ENCODE measurements at places on chromosomes 11 and 22. TPM values are rescaled to one million over a fixed set of nuclear protein-coding genes. Genes with fewer than 3 reads are reported as not detected.

GRCh38 chr22:28951530-28951929 lies 68.2 kb downstream of the ZNRF3 start:
- no peak for DNase-seq

- peak; percentile 57 for DNase-seq
These were observed 14.2 kb downstream of the OR52A5 start for GRCh38 chr11:5123802-5124521.

DNA sequence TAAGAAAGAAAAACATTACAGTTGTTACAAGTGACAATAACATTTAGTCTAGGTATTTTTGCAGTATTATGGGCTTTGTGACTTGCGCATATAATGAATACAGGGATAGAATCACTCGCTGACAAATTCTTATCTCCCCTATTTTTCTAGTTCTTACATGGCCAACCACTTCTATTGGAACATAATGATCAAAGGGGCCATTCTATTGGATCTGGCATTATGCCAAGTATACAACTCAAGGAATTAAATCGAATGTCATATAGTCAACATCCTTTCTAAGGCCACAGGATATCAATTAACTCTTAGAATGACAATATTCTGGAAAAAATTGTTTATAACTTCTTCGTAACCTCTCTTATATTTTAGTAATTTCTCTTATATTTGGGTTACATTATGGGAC lies 272.0 kb downstream of the TTC28 start:
- no peak for DNase-seq

- no peak for DNase-seq
These were observed 17.0 kb downstream of the ATXN10 start for GRCh38 chr22:45688600-45689080.

DNA sequence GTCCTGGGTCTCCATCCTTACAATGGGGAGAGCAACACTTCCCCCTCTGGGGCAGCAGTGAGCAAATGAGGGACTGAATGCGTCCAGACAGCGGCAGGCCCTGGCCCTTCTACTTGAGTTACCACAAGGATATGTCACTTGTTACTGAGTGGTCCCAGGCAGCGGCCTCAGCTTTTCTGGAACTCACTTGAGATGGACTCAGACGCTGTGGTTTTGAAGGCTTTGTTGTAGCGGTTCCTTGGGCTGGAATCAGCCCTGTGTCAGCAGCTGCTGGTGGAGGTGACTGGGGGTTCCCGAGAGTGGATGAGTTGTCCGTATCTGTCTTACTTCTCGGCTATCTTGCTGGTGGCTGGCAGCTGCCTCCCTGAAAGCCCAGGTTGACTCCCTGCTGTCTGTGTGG lies 77.0 kb downstream of the MICAL2 start:
- DNase-seq, result no peak

DNA sequence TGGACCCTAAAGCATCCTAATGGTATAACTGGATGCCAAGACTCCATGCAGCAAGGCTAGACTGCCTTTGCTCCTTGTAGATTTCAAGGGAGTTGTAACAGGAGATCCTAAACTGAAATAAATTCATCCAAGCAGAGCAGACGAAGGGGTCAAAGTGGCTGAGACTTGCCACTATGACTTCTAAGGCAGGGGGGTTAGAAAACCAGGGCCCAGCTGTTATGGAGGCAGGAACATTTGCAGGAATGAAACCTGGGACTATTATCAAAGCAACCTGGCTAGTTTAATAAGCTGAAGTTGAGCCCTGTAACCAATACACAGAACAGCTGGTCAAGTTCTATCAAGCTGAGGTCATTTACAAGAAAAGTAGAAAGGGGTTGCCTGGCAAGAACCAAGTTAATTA lies 122.2 kb upstream of the TRPC6 start:
- DNase-seq, result peak; percentile 68

The CREB3L1 gene
- 7.3 TPM for total RNA-seq

The MMP12 gene
- total RNA-seq, result not detected

The KRTAP5-11 gene
- not detected for total RNA-seq

Measured in kidney (tissue), 22 donors.